Urinary bladder (tissue), 4 donors: ENCODE measurements at places on chromosomes 16 and 17.

DNA sequence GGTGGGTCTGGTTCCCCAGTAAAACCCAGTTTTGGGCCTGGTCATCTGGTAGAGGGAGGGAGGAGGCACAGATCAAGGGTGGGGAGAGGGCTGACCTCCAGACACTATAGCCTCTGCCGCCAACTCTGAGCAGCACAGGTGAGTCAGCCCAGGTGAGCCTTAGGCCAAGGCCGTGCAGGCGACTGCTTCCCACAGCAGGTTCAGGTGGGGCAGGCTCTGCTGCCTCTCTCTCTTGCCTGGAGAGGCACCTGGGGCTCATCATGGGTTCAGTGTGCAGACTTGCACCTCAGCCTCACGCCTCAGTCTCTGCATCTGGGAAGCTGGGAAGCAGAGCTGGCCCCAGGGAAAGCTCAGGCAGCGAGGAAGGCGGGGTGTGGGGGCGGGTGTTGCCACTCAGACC is 37.8 kb upstream of the IL34 start:
- DNase-seq = no peak

- DNase-seq = no peak
Observed at GRCh38 chr17:83145831-83146230, 66.4 kb downstream of the METRNL start.

DNA sequence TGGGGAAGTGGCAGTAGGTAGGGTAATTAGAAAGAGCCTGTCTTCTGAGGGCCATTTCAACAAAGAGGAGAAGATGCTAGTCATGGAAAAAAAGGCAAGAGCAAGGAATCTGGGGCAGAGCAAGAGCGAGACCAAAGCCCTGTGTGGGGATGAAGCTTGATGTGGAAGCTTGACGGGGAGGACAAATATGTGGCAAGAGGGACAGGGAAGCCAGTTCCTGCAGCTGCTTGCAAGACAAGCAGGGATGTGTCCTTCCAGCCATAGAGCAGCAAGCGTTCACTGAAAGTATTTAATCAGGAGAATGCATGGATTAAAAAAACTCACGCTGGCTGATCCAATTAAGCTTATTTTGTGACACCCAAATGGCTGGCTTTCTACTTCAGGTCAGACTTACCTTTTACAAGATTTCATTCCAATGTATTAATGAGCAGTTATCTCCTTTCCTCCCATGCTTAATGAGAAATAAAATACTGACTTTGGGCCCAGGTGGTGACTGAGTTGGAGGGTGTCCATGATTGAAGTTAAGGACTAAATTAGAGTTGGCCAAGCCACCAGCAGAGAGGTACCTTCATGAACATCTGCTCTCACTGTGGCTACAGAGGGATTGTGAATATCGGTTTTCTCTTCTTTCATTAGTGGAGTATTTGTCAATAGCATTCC is 76.8 kb downstream of the ABCA8 start:
- no peak for DNase-seq

- peak; percentile 71 for DNase-seq
Observed at GRCh38 chr17:44137891-44138709, 3.6 kb upstream of the HROB start.

GRCh38 chr16:68749432-68749831 is 12.3 kb downstream of the CDH1 start:
- DNase-seq = no peak

DNA sequence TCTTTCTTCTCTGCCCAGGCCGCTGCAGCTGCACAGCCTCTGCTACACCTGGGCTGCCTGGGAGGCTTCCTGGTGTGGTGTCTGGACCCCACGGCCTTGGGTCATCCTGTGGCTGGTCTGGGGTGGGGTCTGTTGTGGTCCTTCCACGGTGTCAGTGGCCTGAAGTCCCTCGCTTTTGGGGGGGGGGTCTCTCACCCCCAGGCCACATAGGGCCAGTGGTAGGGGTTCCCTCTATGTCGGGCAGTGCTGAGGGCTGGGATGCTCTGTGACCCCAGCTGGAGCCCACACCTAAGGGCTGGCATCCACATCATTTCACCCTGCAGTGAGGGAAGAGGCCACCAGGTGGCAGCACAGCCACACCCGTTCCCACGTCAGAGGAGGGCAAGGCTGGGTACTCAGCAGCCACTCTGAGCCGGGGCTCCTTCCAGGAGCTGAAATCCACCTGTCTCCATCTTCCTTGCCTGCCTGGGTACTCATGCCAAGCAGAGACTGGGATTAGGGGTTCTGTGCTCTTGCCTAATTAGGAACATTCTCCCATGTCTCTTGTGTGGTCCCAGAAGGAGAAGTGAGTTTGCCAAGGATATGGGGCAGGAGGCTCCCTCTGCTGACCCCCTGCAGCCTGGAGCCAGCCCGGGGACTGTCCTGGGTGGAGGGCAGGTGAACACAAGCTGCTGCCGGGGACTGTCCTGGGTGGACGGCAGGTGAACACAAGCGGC is 13.0 kb downstream of the ENGASE start:
- no peak for DNase-seq

DNA sequence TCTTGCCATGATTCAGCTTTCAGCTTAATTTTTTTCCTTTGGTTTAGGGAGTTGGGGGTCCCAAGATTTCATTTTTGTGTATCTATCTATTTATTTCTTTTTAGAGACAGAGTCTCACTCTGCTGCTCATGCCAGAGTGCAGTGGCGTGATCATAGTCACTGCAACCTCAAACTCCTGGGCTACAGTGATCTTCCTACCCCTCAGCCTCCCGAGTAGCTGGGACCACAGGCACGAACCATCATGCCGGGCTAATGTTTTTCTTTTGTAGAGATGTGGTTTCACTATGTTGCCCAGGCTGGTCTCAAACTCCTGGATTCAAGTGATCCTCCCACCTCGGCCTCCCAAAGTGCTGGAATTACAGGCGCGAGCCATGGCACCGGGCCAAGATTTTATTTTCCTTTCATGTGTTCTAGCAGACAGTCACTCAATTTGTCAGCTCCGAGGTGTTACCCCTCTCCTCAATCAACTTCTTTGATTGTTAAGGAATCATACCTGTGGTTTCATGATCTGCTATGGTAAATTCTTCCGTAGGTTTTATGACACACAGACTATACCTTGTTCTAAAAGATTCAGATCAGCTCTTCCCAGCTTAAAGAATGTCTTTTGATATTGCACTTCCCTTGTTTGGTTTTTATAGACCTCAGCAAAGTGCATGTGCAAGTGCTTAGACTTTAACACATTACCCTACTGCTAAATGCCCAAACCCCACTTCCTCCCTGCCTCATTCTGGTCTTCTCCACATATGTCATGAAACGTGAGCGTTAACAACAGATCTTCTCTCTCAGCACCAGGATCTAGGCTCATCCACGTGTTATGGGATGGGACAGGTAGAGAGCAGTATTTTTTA is 13.0 kb downstream of the UNC45B start:
- DNase-seq = no peak

DNA sequence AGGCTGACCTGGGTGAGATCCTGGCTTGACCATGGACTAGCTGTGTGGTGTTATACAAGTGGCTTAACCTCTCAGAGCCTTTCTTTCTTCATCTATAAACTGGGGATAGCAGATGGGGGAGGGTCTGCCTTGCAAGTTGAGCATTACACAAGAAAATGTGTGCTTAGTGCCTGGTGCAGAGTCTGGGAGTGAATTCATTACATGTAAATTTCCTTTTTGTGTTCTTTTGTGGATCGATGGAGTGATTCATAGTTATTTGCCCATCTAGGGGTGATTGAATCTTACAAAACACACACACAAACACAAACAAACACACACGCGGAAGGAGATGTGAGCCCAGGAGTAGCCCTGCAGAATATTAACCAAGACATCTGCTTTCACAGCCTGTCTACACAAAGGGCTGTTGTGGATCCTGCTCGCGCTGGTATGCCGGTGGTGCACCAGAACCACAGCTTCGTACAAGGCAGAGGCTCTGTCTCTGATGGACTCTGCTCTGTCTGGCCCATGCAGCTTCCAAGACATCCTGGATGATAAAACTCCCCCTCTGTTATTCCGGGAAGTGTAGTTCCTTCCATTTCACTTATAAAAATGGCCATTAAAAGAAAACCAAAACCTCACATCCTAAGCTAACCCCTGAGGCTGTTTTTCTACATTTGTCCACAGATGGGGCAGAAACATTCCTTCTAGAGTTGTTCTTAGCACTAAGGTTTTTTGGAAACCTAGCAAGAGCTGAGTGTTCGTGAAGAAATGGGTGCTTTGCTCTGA is 86.1 kb downstream of the UTP18 start:
- DNase-seq = no peak

- DNase-seq = no peak
Observed at GRCh38 chr16:10943064-10943353, 741 bp upstream of the DEXI start.

DNA sequence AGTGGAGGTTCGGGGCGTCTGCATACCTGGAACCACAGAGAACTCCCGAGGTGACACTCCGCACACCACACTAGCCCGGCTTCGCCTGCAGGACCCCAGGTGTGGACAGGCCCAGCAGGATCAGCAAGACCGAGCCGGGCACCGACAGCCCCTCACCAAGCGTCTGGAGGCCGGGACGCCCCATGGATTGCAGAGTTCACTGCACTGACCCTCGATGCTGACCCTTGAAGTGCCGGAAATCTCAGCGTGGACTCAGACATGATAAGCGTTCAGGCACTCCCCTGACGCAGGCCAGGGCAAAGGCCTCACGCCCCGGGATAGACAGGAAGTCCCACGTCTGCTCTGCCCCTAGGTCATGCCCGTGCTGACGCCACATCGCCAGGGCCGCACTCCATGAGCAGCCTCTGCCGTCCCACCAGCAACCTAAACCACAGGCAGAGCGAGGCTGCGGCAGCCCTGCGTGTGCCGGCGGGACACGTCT is 26.0 kb downstream of the ACSF3 start:
- no peak for DNase-seq

DNA sequence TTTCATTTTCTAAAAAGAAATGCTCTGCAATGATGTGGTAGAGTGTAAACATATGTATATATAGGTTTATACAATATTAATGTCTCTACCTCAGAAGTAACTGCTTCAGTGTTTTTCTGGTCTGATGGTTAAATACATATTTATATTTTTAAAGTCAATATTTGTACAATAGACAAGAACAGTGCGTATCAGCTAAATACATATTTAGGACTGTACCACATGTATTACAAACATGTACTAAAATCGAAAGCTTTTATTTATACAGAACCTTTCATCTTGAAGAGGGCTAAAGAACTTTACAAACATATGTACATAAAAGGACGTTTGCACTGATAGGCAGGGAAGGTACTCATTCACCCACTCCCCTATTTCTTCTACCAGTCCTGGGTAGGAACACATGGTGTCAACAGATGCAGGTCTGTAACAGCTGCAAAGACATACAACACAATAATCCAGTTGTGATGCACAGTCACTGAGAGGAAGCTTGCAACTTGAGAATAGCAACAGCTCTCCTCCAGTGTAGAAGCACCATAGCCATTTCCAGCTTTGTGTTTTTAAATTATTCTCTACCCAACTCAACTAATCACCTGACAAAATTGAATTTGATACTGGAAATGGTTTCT is 206.9 kb upstream of the C17orf78 start:
- DNase-seq = no peak

DNA sequence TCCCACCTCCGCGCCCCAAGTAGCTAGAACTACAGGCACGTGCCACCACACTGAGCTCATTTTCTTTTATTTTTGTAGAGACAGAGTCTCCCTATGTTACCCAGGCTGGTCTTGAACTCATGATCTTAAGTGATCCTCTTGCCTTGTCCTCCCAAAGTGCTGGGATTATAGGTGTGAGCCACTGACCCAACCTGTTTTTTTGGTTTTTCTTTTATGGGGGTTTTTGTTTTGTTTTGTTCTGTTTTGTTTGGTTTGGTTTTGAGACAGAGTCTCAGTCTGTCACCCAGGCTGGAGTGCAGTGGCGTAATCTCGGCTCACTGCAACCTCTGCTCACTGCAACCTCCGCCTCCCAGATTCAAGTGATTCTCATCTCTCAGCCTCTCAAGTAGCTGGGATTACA is 16.4 kb downstream of the GID4 start:
- DNase-seq = no peak

GRCh38 chr16:28883221-28883996 is 5.1 kb downstream of the ATP2A1 start:
- DNase-seq = no peak

- no peak for DNase-seq
Observed at GRCh38 chr16:31130336-31130891, 5.1 kb downstream of the PRSS8 start.

- DNase-seq = no peak
Observed at GRCh38 chr17:70353408-70354092, 184.2 kb downstream of the KCNJ2 start.

DNA sequence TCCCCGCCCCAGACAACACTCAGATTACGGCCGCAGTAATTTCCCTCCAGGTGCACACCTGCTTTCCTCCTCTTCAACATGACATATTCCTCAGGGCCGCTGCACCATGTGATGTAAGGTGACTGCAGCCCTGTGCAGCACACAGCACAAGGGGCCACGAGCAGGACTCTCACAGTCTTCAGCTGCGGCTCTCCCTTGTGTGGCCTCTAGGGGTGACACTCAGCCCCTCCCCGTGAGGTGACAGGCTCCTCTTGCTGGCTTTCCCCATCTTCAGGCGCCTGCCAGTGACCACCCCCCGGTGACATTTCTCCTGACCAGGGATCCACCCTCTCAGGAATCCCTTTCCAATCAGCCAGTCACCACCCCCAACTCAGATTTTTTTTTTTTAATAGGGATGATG is 31.3 kb upstream of the ABCC3 start:
- no peak for DNase-seq

DNA sequence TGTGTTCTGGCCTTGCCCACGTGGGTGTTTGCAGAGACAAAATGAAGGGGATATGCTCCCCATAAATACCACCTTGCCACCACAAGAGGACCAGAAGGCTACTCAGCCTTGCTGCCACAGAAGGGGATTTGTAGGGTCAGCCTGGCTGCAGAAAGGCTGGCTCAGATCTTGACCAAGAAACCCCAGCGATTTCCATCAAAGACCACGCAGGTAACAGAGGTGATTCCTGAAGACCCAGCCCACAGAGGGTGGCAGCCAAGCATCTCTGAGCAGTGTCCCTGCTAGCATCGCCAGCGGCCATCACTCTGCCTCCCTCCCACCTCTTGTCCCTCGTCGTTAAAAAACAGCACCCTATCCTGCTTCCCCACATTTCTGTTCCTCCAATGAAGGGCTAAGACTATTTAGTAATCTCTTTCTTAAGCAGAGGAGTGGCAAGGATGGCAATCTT is 54.9 kb downstream of the BEAN1 start:
- DNase-seq = no peak

- DNase-seq = no peak
Observed at GRCh38 chr17:81302861-81303333, 7.8 kb upstream of the SLC38A10 start.

DNA sequence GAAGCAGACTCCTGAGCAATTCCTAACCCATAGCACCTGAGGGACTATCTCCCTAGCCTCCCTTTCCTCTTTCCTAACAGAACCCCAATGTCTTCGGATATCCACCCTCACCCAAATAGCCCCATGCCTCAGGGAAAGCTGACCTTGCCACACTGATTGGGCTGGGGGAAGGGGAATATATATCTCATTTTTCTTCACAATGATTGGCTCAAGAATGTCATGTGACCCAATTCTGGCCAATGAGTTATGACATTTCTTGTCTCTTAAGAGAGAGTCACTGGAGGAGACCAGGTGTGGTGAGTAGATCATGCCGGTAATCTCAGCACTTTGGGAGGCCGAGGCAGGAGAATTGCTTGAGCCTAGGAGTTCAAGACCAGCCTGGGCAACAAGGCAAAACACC is 71.9 kb upstream of the NLK start:
- DNase-seq = no peak

GRCh38 chr16:66264311-66265047 is 102.0 kb upstream of the CDH5 start:
- DNase-seq = no peak
